ENCODE measurements at places on chromosomes 13 and 19.

- DNase-seq: no peak
Measured at GRCh38 chr19:2168619-2169424, 5.1 kb downstream of the DOT1L start.

- DNase-seq: no peak
Measured at GRCh38 chr13:103134271-103134670, 68.1 kb upstream of the SLC10A2 start.

GRCh38 chr19:37931881-37932655 lies 25.1 kb downstream of the SIPA1L3 start:
- no peak for DNase-seq

GRCh38 chr13:82010780-82011179 lies 1669.9 kb upstream of the SPRY2 start:
- no peak for DNase-seq

DNA sequence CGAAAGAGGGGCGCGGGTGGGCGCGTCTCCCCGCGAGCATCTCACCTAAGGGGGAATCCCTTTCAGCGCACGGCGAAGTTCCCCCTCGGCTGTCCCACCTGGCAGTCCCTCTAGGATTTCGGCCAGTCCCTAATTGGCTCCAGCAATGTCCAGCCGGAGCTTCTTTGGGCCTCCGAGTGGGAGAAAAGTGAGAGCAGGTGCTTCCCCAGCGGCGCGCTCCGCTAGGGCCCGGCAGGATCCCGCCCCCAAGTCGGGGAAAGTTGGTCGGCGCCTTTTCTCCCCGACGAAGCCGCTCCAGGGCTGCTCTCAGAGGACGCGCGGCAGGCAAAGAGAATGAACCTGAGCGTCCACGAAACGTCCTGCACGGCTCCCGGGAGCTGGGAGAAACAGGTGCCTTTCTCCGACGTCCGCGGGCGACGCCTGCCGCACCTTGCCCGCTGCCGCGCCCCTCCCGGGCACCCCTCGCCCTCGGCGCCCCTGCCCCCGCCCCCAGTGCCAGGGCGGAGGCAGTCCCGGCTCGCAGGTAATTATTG lies 366 bp upstream of the KL start:
- no peak for DNase-seq

Data from T follicular helper cell (primary cell).